ENCODE measurements at places on chromosomes 1 and 21.

DNA sequence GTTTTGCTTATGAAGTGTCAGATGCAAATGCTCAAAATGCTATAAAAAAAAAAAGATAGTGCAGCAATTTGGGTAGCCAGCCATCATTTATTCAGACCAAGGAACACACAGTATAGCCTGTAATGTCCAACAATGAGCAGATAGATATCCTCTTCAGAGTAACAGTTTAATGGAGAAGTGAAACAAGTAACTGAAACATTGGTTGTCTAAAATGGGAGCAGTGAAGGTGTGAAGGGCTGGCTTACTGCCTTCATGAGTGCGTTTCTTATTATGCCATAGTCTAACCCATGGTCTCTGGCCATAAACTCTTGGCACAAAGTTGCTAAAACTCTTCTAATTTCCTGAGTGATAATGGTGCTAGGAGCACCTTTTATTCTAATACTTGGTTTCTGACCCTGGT is 11.4 kb downstream of the RGS5 start:
- no peak for DNase-seq

- DNase-seq, result no peak
These were observed 153.3 kb downstream of the TOMM20 start for GRCh38 chr1:234975122-234975940.

DNA sequence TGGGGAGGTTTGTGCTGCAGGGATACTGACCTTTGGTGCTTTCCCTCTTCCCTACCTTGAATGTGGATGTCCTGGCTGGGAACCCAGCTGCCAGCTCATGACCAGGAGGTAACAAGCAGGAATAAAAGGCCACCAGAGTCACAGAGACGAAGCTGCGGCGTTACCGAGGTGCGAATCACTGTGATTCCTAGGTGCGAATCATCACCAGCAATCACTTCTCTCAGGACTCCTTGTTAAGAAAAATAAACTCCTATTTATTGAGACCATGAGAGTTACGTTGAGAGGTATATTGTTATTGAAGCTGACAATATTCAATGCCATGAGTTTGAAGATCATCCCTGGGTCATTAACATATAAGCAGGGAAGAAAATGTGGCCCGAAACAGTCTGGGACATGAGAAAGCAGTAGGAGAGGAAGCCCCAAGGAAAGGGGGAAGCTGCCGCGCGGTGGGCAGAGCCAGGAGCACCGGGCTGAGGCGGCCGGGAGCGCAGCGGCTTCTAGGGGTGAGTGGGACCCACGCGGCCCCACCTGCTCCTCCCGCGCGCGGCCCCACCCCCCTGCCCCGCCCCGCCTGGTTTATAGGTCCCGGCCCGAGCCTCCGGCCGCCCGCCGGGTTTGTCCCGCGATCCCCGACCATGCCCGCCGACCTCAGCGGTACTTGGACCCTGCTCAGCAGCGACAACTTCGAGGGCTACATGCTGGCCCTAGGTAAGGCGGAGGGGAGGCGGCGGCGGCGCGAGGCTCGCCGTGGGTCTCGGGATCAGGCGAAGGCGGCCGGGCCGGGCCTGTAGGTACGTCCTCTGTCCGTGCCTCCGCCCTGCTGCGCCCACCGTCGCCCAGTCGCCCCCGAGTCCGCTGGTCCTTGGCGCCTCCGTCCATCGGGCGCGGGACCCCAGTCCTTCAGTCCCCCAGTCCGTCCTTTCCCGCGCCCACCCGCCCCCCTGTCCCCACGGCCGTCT is at the start of gene RBP7:
RBP7 (plus strand) TSS at position 605 of the 959 bp plus-strand sequence; CDS start at position 636, 31 bp downstream.
- DNase-seq, result no peak

DNA sequence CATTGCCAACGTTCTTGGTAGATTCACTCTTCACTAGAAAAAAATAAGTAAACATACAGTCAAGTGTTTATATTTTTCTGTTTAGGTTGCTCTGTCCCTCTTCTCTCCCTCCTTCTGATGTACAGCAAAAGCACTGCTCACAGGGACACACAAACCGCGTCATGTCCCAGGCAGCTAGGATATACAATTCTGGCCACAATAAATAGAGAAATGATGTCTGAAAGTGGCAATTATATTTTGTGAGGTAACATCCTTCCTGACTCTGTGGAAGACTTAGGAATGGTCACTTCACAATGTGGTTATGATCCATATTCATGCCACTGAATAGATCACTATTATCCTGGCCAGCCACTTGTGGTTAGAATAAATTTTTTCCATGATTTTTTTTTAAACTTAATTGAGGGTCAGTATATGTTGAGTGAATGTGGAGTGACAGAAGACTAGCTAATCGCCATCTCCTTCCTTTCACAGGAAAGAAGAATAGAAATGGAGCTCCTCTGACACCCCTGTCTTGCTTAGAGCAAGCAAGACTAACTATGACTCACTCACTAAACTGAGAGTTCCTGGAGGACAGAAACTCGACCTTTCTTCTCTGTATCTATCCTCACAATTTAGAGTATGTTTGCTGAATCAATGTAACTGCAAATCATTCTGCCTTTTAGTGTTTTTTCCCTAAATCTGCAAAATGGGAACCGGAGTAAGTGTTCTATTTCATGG is 54.0 kb downstream of the ZNHIT6 start:
- no peak for DNase-seq

DNA sequence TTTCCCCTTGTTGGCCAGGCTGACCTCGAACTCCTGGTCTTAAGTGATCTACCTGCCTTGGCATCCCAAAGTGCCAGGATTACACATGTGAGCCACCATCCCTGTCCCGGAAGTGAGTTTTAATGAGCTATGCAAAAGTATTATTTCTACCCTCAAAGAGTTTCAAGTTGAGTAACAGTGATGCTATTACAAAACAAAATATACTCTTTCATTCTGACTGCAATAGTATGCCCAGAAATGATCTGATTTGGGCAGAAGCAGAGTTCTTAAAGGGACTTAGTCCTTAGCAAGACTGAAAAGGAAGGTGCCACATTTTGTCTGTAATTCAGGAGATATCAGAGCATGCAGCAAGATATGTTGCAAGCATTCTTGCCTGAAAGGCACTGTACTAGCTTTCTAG is 375.4 kb downstream of the NUF2 start:
- DNase-seq, result no peak

DNA sequence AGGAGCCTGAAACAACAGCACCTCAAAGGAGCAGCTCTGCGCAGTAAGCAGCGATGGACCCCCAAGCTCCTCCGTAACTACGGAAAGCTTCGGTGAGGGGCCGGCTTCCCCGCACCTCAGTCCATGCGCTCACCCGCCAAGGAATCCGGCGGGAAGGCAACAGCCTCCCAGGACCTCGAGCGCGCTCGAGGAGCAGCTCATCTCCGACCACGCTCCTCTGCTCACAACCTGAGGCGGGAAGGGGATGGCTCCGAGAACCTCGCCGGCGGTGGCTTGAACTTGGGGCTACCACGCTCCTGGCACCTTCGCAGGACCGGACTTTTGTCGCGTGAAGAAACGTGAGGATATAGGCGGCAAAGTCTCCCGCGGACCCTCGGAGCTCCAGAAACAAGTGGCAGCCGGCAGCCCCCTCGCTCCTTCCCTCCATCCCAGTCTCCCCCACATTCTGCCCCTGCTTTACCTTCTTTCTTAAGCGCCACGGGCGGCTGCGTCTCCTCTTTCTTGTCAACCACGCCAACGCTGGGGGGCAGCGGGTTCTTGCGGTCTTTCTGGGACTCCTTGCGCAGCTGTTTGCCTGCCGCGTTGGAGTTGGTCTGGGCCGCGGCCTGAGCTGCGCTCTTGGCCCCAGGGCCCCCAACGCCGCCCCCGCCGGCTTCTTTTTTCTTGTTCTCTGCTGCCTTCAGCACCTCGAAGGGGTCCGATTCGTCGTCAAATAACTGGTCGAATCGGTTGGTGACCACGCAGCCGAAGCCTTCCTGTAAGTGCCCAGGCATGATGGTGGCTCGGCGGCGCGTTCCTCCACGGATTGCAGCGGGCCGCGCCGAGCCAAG is 459 bp downstream of the SERBP1 start:
- no peak for DNase-seq

DNA sequence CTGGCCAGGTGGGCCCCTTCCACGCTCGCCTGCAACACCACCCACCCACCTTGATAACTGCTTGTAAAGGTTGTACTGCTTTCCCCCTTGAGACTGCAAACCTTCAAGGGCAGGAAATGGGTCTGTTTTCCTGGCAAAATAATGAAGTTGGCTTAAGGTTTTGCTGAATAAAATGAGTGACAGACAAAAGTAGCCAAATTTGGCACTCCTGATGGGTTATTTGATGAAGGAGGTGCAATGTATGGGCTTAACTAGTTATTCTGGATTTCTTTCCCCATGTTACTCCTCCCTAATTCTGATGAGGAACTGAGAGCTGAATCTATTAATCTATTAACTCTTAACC is 14.6 kb upstream of the HLCS start:
- DNase-seq, result no peak
